Activated CD4-positive, alpha-beta T cell treated with anti-CD3 and anti-CD28 coated beads, Interleukin-2, amount 50 U/mL, for 24 hours (primary cell): ENCODE measurements at places on chromosomes 4 and X.

DNA sequence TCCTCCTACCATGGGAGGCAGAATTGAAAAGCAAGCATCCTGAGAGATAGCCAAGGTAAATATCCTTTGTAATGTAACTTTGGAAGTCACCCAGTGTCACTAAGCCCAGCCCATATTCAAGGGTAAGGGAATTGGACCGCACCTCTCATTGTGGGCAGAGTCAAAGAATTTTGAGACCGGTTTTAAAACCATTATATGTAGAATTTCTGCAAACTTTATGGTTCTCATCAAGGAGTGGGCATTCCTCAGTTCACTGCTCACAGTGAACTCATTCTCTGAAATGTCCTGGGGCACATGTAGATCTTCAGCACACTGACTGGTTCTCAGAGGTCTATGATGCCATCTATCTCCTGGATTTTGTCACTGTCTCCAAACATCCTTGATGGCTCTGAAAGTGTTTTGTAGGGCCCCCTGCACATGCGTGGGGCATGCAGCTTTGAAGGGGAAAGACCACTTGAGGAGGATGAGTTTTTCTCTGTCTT is 35.3 kb upstream of the CHRNA9 start:
- no peak for DNase-seq

GRCh38 chrX:17818726-17819125 is 42.4 kb downstream of the RAI2 start:
- DNase-seq = no peak

DNA sequence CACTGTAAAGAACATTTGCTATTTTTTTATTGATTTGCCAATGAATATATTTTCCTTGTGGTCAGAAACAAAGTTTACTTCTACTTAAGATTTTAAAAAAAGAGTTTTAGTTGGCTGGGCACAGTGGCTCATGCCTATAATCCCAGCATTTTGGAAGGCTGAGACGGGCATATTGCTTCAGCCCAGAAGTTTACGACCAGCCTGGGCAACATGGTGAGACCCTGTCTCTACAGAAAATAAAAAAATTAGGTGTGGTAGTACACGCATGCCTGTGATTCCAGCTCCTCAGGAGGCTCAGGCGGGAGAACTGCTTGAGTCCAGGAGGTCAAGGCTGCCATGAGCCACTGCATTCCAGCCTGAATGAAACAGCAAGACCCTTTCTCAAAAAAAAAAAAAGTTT is 36.8 kb downstream of the LRP2BP start:
- no peak for DNase-seq

DNA sequence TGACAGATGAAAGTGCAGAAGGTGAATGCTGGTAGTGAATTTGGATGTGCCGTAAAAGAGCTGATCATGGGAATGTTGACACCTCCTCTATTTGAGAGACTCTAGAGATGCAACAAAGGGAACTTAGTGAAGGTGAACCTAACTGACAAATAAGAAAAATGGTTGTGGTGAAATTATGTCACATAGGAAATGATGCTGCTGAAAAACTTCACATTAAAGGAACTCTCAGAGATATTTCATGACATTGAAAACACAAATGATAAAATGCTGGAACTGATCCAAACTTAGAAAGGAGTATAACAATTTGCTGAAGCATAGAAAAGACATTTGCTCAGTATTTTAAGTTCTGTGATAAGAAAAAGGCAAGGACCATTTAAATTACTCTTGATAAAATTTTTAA is 31.9 kb downstream of the MGAT4D start:
- no peak for DNase-seq

GRCh38 chr4:39469429-39470077 is 10.7 kb downstream of the LIAS start:
- DNase-seq = no peak

DNA sequence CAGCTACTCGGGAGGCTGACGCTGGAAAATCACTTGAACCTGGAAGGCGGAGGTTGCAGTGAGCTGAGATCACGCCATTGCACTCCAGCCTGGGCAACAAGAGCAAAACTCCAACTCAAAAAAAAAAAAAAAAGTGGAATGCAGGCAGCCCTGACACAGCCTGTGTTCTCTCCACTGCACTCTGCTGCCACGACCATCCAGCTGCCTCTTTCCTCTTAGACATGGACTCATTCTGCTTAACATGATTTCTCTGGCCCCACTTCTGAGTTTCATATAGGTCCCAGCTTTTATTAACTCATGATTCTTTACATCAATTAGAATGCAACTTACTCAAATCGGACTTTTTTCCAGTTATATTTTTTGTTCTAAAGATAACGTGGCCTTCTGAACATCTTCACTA is 29.6 kb downstream of the SLC10A6 start:
- DNase-seq = no peak

- no peak for DNase-seq
These were observed 7.3 kb upstream of the NSG1 start for GRCh38 chr4:4379540-4380087.

- peak; percentile 12 for DNase-seq
These were observed 142.5 kb upstream of the MED14 start for GRCh38 chrX:40877887-40878286.

DNA sequence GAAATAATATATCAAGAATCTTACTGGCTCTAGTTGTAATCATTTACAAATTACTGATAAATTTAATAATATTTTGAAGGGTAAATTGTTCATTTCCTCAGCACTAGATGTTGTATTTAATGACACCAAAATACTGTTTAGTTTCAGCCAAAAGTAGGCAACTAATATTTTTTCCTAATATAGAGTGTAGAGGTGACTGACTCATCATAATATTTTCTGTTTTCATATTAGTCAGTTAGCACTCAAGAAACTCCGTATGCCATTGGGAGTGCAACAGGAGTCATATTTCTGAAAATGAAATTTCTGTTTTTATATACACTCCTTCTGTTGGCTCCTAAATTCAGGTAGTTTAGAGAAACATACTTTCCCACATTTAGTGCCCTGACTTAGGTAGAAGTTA is 36.6 kb upstream of the PTPN13 start:
- DNase-seq = no peak

- no peak for DNase-seq
These were observed 98.3 kb upstream of the MAML3 start for GRCh38 chr4:140252141-140252741.

GRCh38 chr4:1604706-1605205 is 79.4 kb downstream of the FAM53A start:
- DNase-seq = no peak

GRCh38 chr4:1948232-1948631 is 60.5 kb downstream of the NELFA start:
- no peak for DNase-seq
